ENCODE measurements at places on chromosomes 5 and 9.
A peak's percentile ranks its signal among the peaks of the same experiment; 100 is the strongest.

DNA sequence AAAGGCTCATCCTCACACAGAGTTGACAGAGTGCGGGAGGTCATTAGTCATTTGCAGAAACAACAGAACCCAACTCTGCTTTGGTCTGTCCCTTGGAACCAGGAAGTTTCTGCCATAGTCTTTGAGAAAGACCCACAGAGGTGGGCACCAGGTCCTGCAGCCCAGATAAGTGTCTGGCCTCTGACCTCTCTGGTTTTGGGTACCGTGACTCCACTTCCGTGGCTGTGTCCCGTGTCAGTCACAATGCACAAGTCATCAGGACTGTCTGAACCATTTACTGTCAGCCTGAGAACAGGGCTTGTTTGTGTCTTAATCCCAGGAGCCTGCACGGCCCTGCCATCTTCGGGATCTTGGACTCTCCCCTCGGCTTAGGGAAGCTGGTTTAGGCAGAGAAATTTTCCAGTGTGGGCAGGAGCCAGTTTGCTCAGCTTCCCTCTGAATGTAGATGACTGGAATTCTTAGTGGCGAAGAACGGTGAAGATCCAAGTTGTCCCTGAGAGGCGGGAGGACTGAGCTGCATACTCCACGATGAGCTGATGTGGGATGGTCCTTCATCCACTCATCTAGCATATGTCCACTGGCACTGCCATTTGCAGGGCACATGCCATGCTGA is 11.9 kb downstream of the GSN start:
- DNase-seq: no peak

GRCh38 chr9:89000973-89001916 is 10.0 kb downstream of the S1PR3 start:
- DNase-seq: peak; percentile 29

DNA sequence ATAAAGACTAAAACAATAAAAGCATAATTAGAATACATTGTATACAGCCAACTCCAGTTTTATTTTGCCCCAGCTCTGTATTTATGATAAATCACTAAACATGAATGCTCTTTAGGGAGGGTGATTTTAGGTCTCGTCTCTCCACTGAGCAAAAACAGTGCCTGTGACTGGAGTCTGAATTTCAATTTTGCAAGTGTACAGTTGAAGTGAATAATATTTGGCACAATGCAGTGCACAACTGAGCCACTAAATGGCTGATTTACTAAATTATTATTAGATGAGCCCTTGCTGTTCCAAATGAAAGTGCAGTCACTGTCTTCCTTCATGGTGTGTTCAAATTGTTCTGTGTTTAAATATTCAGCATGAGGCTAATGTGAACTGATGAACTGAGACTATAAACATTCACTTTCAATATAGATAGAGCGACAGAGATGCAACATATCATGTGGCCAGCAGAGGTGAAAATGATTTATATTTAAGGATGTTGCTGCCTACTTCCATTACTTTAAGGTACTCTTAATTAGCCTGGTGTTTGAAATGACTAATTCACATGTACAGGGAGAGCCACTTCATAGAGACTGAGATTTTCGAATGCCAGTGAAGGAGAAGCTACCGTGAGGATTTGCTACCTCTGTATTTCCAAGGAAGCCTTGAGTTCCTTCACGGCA is 375.1 kb downstream of the EBF1 start:
- no peak for DNase-seq

DNA sequence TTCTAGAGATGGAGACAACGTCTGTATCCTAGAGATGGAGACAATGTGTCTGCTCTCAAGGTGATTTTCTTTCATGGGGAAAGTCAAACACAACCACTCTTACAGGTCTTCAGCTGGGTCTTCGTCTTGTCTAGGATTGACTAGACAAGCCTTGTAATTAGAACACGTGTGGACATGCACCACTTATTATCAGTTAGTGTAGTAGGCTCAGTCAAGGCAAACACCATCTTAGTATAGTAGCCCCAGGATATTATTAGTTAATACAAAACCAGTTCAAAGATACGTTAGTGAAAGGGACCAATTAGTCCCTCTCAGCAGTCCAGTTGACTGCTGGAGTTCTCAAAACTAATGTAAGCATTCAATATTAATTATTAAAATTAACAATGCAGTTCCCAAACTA is 15.1 kb upstream of the CCL28 start:
- DNase-seq: no peak

DNA sequence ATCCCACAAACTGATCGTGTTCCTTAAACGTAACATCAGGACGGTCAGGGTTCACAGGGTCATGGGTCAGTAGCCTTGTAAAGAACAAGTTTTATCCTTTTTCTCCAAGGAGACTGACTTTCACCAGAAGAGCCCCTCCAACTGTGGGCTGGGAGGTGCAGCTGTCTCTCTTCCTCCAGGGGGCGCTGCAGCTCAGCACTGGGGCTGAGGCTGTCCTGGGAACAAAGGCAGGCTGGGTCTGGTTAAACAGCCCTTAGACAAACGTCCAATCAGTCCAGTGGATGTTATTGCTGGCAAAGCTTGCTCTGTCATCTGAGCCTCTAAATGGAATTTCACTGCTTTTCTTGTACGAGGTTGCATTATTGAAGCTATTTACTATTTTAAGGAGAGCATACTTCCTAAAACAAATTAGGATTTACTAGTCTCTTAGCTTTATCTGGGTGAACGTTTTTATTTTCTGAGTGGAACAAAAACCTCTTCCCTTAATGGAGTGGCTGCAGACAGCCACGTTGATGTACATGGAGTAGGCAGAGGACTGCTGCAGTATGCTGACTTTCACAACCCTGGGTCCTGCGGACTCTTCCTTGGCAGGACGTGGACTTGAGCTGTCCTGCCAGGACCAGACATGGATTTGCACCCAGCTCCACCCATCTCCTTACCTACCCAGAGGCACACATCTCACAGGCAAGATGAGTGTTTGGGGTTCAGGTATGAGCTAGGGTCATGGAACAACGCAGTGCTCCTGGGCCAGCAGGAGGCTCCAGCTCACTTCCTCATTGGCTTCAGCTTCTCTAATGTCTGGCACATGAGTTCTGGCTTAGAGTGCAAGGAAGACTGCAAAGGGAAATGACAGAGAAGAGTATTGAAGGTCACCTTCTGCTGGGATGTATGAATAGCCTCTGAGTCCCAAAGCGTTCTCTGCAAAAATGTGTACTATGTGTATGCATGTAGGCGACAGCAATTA is 7.8 kb downstream of the EXOSC2 start:
- DNase-seq: peak; percentile 48

DNA sequence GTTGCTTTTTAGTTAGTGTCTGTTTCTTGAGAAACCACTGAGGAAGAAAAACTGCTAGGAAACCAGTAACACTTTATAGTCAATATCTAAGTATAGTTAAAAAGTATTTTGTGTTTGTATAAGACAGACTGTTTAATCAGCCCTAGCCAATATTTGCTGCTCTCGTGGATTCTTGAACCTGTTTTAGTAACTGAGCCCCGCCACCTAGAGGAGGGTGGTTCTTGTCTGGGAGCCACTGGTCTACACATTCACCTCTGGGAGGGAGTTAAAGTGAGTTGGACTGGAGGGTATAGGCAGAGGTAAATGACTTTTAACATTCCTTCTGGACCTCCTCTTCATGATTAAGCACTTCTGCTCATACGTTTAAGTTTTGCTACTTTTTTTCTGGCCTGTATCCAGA is 117.2 kb downstream of the SPATA31D1 start:
- no peak for DNase-seq

- no peak for DNase-seq
Observed at GRCh38 chr9:79660615-79661014, 88.8 kb downstream of the TLE4 start.

DNA sequence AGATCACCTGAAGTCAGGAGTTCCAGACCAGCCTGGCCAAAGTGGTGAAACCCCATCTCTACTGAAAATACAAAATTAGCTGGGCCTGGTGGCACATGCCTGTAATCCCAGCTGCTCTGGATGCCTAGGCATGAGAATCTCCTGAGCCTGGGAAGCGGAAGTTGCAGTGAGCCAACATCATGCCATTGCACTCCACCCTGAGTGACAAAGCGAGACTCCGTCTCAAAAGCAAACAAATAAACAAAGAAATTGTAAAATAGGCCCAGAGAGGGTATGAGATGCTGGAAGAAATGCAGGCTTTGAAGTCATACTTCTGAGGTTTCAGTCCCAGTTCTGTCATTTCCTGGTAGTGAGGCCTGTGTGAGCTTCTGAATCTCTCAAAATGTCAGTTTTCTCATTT is 5.3 kb upstream of the ARHGEF37 start:
- no peak for DNase-seq

DNA sequence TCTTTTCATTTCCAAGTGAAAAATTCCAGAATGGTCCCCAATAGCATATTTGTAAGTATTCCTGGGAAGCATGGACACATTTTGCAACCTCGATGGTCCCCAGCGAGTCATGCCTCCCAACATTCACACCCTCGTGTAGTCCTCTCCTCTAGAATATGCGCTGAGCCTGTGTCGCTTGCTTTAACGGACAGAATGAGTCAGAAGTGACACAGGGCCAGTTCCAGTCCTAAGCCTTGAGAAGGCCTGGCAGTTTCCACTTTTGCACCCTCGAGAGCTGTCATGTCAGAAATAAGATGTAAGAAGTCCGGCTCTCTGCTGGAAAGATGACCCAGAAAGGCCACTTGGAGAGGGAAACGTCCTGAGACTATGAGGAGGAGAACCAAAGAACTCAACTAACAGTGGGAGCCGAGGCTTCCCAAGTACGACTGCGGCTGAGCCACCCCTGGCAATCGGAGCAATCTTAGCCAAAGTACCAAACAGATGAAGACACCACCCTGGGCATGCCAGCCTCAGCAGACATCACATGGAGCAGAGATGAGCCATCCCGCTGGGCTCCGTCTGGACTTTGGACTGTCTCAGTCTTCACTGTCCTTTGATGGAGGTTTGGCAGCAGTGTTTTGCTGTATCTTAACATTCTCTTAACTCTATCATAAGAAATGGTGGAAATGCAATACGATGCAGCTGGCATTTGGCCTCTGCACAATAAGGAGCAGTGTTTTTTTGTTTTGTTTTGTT is 42.6 kb upstream of the GFPT2 start:
- no peak for DNase-seq

DNA sequence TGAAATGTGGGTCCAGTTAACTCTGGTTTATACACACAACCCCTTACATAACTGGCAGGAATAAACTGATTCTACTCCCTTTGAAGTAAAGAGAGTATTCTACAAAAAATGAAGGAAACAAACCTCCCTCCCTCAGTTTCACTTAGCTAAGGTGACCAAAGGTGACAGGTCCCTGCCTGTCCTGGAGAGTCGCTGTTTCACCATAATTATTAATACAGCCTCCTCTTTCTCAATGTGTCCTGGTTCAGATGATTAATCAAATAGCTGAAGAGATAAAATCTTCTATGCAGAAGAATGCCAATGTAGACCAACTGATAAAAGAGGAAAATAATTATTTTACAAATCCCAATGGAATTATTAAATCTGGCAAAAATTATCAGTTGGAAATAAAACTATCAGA is 163.7 kb upstream of the GNA14 start:
- no peak for DNase-seq

- no peak for DNase-seq
Observed at GRCh38 chr9:127589955-127590370, 22.1 kb upstream of the STXBP1 start.

- no peak for DNase-seq
Observed at GRCh38 chr9:83468821-83469220, 69.4 kb downstream of the FRMD3 start.

DNA sequence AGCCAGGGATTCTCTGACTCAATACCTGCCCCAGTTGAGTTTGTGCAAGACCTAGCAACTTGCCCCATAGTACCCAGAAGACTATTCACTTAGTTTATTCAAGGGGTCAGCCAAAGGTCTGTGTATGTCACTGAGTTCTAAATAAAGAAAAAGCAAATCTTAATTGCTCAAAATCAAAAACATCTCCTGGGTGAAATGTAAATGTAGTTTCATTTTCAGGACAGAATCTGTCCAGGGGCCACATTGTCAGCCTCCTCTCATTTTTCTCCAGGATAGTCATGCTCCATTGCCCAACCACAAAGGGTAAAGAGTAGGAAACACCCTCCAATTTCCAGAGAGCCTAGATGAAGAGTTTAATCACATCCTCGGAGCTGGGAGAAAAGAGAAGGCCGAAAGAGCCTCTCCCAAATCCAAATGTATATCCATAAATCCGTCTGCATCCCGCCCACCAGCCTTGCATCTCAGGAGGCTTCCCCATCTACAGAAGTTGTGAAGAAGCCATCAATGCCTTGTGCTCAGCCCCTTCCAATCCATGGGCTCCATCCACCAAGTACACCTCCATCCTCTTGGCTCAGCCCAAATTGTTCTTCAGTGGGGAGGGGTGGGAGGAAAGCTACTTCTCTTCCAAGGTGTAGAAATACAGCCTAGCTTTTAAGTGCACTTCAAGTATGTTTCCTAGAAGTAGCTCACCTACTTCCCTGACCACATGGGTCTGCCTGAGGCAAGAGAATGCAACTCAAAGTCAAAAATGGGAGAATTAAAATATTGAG is 26.9 kb downstream of the ADAM19 start:
- no peak for DNase-seq

GRCh38 chr5:80540691-80541090 is 29.4 kb downstream of the ANKRD34B start:
- DNase-seq: no peak

- no peak for DNase-seq
Observed at GRCh38 chr9:121302341-121302740, 34.4 kb downstream of the GSN start.

DNA sequence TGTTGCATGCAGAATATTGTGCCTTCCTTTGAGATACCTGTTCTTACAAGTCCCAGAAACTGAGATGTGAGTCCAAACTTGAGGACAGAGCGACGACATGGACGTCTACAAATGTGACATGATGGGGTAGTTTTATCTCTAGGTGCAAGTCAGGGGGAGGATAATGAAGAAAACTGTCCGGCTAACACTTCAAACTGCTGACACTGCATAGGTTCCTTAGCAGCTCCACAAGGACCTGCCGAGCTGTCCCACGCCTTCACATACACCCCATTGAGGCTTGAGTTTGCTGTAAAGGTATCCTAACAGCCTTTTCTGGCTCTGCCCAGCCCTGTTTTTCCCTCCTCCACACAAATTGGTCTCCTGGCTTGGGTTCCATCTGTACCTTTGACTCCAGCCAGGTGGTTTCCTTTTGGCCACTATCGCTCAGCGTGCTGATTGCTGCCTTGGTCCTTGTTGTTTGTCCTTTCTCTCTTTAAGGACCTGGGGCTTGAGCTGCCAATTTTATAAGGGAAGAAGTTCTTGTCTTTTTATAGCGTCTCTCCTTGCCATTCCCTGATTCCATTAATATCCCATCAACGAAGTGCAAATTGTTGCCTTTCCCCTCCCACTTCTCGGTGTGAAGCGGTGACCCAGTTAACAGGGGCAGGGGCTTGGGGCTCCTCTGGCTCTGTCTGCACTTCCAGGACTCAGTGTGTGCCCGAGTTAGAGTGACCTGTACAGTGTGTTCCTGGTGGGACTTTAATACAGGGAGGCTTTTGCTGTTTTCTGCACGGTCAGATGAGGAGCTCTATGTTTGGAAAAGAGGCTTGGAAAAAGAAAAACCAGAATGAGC is 100.3 kb downstream of the PCSK1 start:
- DNase-seq: no peak

- no peak for DNase-seq
Observed at GRCh38 chr9:135927195-135928013, 20.1 kb upstream of the CAMSAP1 start.

All from activated CD4-positive, CD25-positive, alpha-beta regulatory T cell (primary cell).